ENCODE measurements at places on chromosomes 12 and 14. TPM values are rescaled to one million over a fixed set of nuclear protein-coding genes. Genes with fewer than 3 reads are reported as not detected.

RARG gene
- total RNA-seq, result 29.4 TPM

SLC24A4 gene
- 0.26 TPM for total RNA-seq

PSME1 gene
- total RNA-seq, result 163 TPM

KRT6C gene
- total RNA-seq, result not detected

POTEM gene
- total RNA-seq, result not detected

CCND2 gene
- total RNA-seq, result not detected

C14orf180 gene
- total RNA-seq, result not detected
